GM23248 (cell line): ENCODE measurements at places on chromosomes 5 and 9. TPM values are rescaled to one million over a fixed set of nuclear protein-coding genes. Genes with fewer than 3 reads are reported as not detected.

DNA sequence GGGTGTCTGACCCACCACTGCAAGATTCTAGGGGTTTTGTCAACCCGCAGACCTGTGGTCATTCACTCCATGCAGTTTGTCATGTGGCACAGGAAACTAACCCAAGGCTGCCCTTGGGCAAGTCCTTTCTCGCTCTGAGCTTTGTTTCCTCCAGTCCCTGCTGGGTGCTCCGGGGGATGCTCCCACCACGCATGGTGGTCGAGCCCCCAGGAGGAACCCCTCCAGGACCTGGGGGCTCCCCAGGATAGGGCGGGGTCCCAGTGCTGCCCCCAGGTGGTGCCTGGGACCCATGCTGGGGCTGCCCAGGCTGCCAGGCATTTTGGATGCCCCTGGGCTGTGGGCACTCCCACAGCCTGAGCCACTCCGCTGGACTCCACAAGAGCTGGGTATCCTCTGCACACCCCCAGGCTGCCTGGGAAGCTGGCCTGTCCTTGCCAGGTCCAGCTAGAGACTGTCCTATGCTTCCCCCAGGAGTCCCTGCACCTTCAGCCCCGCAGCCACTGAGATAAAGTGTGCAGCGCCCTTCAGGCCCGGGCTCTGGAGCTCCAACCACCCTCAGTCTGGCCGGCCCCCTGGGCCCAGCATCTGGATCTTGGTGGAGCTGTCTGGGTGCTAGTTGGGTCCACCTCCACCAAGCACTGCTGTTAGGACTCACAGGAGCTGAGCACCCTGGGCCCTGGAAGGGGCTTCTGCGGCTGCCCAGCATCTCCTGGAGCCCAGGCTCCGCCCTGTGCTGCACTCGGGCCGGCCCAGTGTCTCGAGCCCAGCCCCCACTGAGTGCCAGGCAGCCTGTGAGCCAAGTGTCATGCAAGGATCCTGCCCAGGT, 104.3 kb downstream of the PHF2 start:
- DNase-seq = no peak

SLC1A1 gene
- 34.6 and 36.3 TPM in 2 replicates for polyA plus RNA-seq

IL5 gene
- polyA plus RNA-seq = not detected in 2 replicates

ST8SIA4 gene
- polyA plus RNA-seq = 0.10 TPM in 1 of 2 replicates, not detected in the other

CCNJL gene
- 0.06 TPM in 1 of 2 replicates, not detected in the other for polyA plus RNA-seq

- DNase-seq = peak; percentile 4
Observed at GRCh38 chr9:87516222-87516925, 18.7 kb downstream of the DAPK1 start.

STK32A gene
- 0.48 and 1.3 TPM in 2 replicates for polyA plus RNA-seq

DNA sequence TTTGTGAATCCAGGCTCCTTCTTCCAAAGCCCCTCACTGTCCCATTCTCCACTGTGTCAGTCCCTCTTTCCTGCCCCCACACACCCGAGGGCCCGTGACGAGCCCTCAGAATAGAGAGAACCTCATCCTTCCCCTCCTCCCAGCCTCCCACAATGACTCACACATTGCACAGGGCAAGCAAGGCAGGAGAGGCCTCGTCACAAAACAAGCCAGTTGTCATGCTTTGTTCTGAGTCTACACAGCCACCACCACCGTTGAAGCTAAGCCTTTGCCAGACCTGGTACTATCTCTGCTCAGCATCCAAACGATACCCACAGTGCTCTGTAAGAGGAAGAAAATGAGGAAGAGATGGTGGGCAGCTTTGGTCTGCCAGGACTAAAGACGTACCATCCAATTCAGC, 142.2 kb upstream of the ZNF366 start:
- peak; percentile 46 for DNase-seq

GRCh38 chr9:120402741-120403542, 177.0 kb downstream of the CDK5RAP2 start:
- DNase-seq = peak; percentile 95

FSTL4 gene
- polyA plus RNA-seq = not detected in 2 replicates

- no peak for DNase-seq
Observed at GRCh38 chr5:94812232-94812631, 193.8 kb downstream of the SLF1 start.

- DNase-seq = no peak
Observed at GRCh38 chr5:42591015-42591414, 165.6 kb upstream of the CCDC152 start.

GRCh38 chr9:116372786-116373185, 219.2 kb downstream of the PAPPA start:
- DNase-seq = no peak

- peak; percentile 43 for DNase-seq
Observed at GRCh38 chr9:19895006-19895405, 106.2 kb upstream of the SLC24A2 start.

DNA sequence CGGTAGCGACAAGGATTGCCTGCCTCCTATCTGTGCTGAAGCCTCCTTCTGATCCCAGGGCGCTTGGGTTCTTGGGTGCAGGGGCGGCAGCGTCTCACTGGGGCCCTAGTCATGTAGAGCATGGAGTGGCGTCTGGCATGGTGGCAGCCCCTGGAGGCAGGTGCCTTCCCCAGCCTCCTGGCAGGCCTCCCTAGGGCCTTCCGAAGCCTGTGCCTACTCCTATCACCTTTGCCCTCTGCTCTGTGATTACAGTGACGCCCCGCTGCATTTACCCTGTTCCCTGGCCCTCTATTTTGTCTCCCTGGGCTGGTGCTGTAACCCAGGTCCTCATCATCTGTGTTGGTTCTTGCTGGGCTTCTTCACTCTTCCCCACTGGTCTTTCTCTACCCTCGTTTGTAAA, 3.8 kb downstream of the SRD5A1 start:
- no peak for DNase-seq

- DNase-seq = peak; percentile 22
Observed at GRCh38 chr5:95727764-95728191, 3.4 kb upstream of the RHOBTB3 start.

IFNA21 gene
- not detected in 2 replicates for polyA plus RNA-seq

- DNase-seq = peak; percentile 68
Observed at GRCh38 chr5:54620141-54620933, 102.8 kb downstream of the SNX18 start.

DNA sequence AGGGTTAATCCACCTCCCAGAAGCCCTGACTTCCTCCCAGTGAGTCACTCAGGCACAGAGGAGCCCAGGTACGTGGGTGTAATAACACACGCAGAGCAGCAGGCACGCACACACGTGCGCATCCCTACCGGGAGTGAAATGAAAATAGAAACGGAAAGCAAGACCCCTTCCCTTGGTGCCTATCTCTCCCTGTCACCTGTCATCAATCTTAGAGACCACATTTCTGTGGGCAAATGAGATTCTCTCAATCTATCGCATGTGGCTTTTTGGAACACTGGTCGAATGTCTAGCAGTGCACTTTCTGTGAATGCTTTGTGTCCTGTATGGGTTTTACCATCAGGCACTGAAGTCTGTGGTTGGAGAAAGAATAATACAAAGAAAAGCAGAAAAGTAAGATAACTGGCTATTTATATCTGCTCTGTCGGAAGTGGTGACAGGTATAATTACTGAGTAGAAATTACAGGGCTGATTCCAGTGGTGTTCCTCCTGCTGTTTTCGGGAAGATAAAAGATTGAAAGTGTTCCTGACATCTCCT, 137.7 kb upstream of the GRIA1 start:
- peak; percentile 10 for DNase-seq

GRCh38 chr5:32507738-32508434, 63.3 kb upstream of the ZFR start:
- DNase-seq = peak; percentile 95

BTNL3 gene
- not detected in 2 replicates for polyA plus RNA-seq

GRCh38 chr5:53259176-53259575, 149.6 kb upstream of the MOCS2 start:
- DNase-seq = no peak

GRCh38 chr9:110997847-110998246, 40.4 kb downstream of the LPAR1 start:
- DNase-seq = peak; percentile 88

DNA sequence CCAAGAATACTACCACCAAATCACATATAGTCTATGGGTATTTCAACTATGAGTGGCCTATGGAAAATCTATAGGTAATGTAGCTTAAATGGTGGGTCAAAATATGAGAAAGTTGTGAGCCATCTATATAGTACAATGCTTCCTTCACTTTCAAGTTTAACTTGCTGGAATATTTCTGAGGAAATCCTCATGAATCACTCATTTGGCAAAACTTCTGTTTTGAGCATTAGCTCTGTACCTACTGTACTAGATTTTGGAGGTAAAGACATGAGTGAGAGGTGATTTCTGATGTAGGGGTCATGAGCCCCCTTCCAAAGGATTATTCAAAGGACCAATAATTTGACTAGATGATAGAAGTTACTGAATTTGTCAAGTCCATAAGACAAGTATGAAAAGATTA, 80.6 kb upstream of the DAB2 start:
- DNase-seq = peak; percentile 51

DNA sequence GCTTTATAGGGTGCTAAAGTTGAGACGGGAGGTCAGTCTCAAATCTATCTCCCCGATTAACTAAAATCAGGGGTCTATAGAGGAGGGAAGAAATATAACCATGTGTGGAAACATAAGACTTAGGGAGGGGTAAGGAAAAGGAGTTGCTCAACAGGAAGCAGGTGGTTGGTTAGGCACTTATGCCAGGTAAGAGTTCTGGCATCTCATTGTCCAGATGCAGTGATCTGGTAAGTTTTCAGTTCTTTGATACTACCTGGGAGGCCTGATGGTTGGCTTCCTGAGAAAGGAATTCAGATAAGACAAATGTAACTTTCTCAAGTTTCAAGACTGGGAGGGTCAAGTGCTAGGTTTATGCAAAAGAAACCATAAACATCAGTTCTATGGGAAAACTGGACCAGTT, 47.7 kb downstream of the CERT1 start:
- DNase-seq = no peak

GRCh38 chr9:8241201-8241600, 441.6 kb upstream of the DMAC1 start:
- DNase-seq = no peak

DNA sequence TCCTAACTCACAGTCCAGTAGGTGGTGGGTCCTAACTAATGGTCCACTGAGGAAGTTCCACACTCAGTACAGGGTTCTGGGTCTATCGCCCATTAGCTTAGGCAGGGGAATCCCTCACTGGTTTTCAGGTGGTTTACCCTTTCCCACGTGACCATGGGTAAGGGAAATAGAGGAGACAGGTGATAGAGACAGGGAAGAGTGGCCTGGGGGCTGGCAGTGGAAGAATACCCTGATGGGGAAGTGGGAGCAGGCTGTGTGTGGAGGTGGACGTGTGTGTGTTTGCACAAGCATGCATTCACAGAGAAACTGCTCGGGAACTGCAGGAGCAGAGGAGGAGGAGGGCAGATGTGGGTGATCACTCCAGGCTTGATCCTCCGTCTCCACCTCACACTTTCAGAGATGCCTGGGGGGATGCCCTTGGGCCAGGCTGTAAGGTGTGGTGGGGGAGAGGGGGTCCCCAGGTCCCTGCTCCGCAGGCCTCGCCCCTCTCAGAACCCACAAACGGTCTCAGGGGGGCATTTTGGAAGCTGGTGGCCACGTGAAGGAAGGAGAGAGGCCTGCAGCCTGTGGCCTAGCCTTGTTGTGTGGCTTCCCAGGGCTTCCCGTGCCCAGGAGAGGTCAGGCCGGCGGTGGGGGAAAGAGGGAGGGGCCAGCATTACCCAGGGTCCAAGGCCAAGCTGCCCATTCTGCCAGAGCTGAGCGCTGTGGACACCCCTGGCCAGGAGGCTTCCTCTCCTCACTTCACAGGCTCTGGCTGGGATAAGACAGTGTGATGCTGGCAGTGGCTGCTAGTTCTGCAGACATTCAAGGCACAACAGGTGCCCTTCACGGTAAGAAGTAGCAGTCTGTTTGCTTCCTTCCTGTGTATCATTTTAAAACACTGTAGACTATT, 80.0 kb downstream of the OTULIN start:
- no peak for DNase-seq

DNA sequence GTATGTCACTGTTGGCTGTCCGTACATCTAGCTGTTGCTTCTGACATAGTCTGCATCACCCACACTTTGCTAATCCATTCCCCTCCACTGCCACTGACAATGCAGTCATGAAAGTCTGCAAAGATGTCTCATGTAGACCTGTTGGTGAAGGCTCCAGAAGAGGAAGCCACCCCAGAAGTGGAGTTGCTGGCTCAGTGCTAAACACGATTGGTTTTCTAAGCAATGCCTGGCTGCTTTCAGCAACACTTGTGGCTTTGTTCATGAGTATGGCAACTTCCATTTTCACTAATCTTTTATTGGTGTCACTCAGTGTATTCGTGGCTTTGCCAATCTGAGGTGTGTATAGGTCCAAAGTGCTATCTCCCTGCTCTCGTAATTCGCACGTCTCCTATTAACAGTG, 288.1 kb downstream of the GADD45G start:
- no peak for DNase-seq

DNA sequence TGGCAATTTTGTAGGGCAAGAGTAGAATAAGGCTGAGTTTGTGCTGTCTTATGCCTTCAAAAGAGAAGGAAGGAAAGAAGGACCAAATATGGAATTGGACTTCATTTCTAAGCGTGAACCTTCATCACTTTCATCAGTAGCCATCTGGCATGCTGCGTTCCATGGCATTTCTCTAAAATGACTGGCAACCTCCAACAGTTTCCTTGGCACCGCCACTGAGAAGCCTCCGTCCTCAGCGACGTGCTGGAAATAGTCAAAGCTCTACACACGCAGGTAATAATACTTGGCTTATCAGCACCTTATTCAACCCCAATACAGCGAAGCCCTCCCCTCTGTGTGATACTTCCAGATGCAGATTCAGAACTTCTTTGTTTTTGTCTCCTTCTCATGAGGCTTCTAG, 169.7 kb upstream of the CD180 start:
- no peak for DNase-seq

GRCh38 chr9:22170556-22170955, 161.5 kb upstream of the CDKN2B start:
- peak; percentile 30 for DNase-seq

GRCh38 chr5:91373006-91373405, 10.1 kb downstream of the ARRDC3 start:
- no peak for DNase-seq

GRCh38 chr9:137172901-137173795, 1.3 kb upstream of the TMEM210 start:
- no peak for DNase-seq

DNA sequence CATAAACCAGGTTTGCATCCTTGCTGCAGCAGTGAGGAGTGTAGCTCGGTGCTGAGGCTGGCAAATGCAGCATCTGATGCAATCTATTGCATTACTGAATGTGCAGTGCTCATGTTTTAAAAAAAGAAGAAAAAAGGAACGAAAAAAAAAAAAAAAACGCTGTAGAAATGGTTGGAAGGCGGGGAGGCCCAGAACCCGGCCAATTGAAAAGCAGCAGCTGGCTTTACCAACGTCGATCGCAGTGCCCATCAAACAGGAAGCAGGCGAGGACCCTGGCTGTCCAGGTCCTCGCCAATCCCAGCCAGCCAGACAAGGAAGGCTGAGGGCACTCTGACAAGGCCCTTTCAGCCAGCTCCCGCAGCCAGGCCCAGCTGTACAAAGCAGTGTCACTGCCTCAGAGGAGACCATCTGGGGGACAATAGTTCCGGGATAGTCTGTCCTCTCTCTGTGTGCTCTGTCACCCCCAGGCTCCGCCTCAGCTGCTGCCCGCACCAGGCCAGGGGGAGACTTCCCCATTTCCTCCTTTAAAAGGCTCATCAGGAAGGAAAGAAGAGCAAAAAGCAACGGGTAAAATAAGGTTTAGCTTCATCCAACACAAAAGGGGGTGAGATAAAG, 21.8 kb upstream of the CPEB4 start:
- no peak for DNase-seq

GRCh38 chr5:177509991-177510566, 453 bp upstream of the DOK3 start:
- no peak for DNase-seq
